ENCODE measurements at places on chromosomes 11 and 22. TPM values are rescaled to one million over a fixed set of nuclear protein-coding genes. Genes with fewer than 3 reads are reported as not detected.

ARL14EP gene
- total RNA-seq = 34.3 TPM

MADD gene
- total RNA-seq = 99.7 TPM

DEUP1 gene
- total RNA-seq = not detected

C22orf15 gene
- 0.57 TPM for total RNA-seq

GAL3ST3 gene
- total RNA-seq = not detected

CRYBB1 gene
- total RNA-seq = not detected

IGLL1 gene
- 3.4 TPM for total RNA-seq

CCDC87 gene
- 0.07 TPM for total RNA-seq

RASSF10 gene
- total RNA-seq = not detected

PDXP gene
- 26.6 TPM for total RNA-seq

MS4A14 gene
- not detected for total RNA-seq

MED19 gene
- 12.1 TPM for total RNA-seq

OR52H1 gene
- total RNA-seq = not detected

MN1 gene
- 0.23 TPM for total RNA-seq

CACNA1I gene
- total RNA-seq = 4.0 TPM

CST6 gene
- not detected for total RNA-seq

LDHAL6A gene
- 0.11 TPM for total RNA-seq

BRSK2 gene
- total RNA-seq = 0.09 TPM

GLYATL2 gene
- total RNA-seq = not detected

ARHGAP8 gene
- 0.52 TPM for total RNA-seq

LRRC10B gene
- total RNA-seq = 0.18 TPM

SAA2 gene
- not detected for total RNA-seq

Measured in T-helper 2 cell treated with Interferon-gamma antibody and Interleukin-4, amounts not matched to agents 100 ng/mL and 5 ng/mL, for 36 hours (primary cell).